Naive thymus-derived CD4-positive, alpha-beta T cell (primary cell): ENCODE measurements at places on chromosomes 3 and 15.

DNA sequence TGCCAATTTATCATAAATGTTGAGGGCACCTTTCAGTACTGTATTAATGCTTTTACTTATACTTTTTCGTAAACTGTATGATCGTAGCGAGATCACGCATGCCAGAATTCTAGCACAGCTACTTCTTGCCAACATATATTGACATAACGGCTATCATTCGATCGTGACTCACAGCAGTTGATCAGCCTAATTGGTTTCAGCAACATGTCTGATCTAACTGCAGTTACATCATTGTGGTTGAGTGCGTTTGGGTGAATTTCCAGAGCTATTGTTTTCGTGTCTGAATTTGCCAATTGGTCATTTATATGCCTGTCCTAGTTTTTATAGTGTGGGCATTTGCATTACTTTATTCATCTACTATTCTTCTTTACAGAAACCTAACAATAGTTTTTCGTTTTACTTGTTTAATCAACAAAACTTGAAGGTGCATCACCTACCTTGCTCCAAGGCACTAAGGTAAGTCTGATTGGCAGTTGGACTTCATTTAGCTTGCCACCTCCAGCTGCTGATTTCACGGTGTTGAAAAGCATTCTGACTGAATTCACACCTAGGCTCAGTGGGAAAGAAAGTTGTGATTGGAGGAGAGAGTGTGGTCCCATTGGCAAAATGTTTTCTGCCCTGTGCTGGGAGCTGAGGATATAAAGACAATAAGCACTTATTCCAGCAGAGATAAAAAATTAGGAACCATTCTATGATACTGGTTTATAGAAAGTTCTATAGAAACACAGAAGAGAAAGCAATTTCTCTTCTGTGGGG is 120.9 kb upstream of the RGMA start:
- no peaks in the 10 kb centered on the region for H3K4me1 ChIP-seq
- DNase-seq: no peak
- H3K27ac ChIP-seq: no peak overlapping the region
- no peaks in the 10 kb centered on the region for H3K36me3 ChIP-seq

- no peak for DNase-seq
- H3K27me3 ChIP-seq: no peaks in the 10 kb centered on the region
- H3K36me3 ChIP-seq: no peaks in the 10 kb centered on the region
- H3K4me1 ChIP-seq: peaks cover 5% of the 10 kb centered on the region
Measured at GRCh38 chr3:111690242-111690641, 95.1 kb upstream of the ZBED2 start.

DNA sequence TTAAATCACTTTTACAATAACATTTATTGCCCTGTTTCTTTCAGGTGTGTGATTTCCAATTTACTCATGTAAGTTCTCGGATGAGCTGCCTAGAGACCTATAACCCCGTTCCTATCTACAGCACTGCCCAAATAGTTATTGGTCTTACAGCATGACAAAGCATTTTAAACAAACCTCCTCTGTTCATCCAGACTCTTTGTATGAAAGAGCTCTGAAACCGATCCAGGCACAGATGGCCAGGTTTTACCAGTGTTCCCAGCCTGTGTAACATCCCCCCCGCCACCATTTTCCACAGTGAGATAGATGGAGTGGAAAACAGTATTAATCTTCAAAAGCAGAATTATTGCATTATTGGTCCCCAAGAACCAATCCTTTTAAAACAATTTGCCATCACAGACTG is 59.0 kb upstream of the SPTSSB start:
- H3K4me3 ChIP-seq: no peak overlapping the region
- H3K4me1 ChIP-seq: no peaks in the 10 kb centered on the region
- H3K36me3 ChIP-seq: no peaks in the 10 kb centered on the region
- H3K27me3 ChIP-seq: peaks cover 3% of the 10 kb centered on the region
- no peak for DNase-seq

GRCh38 chr3:175526609-175527280 is 667.6 kb downstream of the NAALADL2 start:
- H3K4me3 ChIP-seq: no peak overlapping the region

- H3K4me1 ChIP-seq: no peaks in the 10 kb centered on the region
- H3K27me3 ChIP-seq: no peaks in the 10 kb centered on the region
- no peaks in the 10 kb centered on the region for H3K36me3 ChIP-seq
- H3K27ac ChIP-seq: no peak overlapping the region
Measured at GRCh38 chr15:83310521-83311456, 26.3 kb upstream of the BNC1 start.

- no peak for DNase-seq
- H3K27me3 ChIP-seq: no peaks in the 10 kb centered on the region
- H3K27ac ChIP-seq: no peak overlapping the region
- no peak overlapping the region for H3K4me3 ChIP-seq
Measured at GRCh38 chr3:56899851-56900250, 98.1 kb upstream of the ARHGEF3 start.

DNA sequence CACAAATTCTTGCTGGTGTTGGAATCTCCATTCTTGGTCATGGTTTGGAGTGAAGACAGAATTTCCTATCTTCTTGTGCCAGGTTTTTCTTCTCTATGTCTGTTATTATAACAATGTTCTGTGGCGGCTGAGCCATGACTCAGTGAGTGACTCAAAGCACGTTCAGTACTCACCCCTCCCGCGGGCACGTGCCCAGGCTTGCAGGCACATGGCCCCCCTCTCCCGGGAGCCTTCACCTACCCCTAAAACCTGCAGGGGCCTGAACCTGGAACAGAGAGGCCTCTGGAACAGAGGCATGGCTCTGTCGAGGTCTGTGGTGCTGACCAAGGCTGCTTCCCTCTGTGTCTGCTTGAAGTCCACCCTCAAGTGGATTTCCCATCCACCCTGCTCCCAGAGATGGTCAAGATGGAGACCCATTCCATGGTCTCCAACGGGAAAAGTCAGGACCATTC is 27.6 kb downstream of the PLXNB1 start:
- no peaks in the 10 kb centered on the region for H3K36me3 ChIP-seq
- DNase-seq: no peak

- H3K27me3 ChIP-seq: no peaks in the 10 kb centered on the region
- H3K27ac ChIP-seq: no peak overlapping the region
- no peak for DNase-seq
- no peaks in the 10 kb centered on the region for H3K4me1 ChIP-seq
- H3K36me3 ChIP-seq: no peaks in the 10 kb centered on the region
Measured at GRCh38 chr3:175338775-175339535, 479.8 kb downstream of the NAALADL2 start.

GRCh38 chr3:87025661-87026645 is 35.0 kb upstream of the VGLL3 start:
- no peaks in the 10 kb centered on the region for H3K27me3 ChIP-seq
- no peak for DNase-seq
- H3K36me3 ChIP-seq: no peaks in the 10 kb centered on the region
- H3K4me3 ChIP-seq: no peak overlapping the region

DNA sequence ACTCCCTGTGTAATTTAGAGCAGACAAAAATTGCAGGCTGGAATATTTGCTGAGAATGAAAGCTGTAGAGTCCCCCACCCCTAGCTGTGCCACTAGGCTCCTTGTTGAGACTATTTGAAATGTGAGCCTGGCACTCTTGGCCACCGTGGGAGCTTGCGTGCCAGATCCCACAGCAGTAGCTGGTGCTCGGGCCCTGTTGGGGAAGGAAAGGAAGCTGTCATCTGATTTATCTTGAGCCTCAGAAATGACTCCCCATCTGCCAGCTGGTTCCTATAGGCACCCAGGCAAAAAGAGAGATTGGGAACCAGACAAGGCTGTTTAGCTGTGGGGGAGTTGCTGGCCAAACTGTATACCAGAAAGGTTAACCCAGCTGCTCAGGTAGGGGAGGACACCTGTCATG is 23.4 kb upstream of the CLEC3B start:
- H3K4me3 ChIP-seq: no peak overlapping the region
- peak overlapping the region; percentile 7 for H3K27ac ChIP-seq
- DNase-seq: no peak
- H3K36me3 ChIP-seq: no peaks in the 10 kb centered on the region
- H3K27me3 ChIP-seq: no peaks in the 10 kb centered on the region

DNA sequence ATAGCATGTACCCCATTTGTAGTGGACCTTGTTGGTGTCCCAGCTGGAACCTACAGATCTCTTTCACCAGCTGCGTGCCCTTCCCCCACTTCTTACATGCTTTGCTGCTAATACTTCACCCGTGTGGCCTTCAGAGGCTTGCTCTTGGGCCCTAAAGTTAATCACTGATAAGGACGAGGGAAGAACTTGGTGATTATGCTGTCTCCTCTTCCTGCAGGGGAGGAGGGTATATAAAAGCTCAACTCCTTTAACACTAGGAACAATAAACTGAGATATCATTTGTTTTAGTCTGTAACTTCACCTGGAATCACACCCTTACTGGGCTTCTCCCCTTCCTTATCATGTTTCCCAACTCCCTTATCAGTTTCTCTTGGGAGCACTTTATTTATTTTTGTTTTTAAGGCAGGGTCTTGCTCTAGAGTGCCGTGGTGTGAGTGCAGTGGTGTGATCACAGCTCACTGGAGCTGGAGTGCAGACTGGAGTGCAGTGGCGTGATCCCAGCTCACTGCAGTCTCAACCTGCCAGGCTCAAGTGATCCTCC is 43.2 kb upstream of the PIK3R4 start:
- no peak for DNase-seq
- no peak overlapping the region for H3K4me3 ChIP-seq
- no peaks in the 10 kb centered on the region for H3K27me3 ChIP-seq
- H3K36me3 ChIP-seq: no peaks in the 10 kb centered on the region
- H3K27ac ChIP-seq: no peak overlapping the region
